ENCODE measurements at places on chromosomes 16 and 17.

- no peak for DNase-seq
Measured at GRCh38 chr16:73725156-73725555, 571.5 kb upstream of the PSMD7 start.

GRCh38 chr17:18117982-18118975 lies 9.7 kb downstream of the MYO15A start:
- DNase-seq: no peak

DNA sequence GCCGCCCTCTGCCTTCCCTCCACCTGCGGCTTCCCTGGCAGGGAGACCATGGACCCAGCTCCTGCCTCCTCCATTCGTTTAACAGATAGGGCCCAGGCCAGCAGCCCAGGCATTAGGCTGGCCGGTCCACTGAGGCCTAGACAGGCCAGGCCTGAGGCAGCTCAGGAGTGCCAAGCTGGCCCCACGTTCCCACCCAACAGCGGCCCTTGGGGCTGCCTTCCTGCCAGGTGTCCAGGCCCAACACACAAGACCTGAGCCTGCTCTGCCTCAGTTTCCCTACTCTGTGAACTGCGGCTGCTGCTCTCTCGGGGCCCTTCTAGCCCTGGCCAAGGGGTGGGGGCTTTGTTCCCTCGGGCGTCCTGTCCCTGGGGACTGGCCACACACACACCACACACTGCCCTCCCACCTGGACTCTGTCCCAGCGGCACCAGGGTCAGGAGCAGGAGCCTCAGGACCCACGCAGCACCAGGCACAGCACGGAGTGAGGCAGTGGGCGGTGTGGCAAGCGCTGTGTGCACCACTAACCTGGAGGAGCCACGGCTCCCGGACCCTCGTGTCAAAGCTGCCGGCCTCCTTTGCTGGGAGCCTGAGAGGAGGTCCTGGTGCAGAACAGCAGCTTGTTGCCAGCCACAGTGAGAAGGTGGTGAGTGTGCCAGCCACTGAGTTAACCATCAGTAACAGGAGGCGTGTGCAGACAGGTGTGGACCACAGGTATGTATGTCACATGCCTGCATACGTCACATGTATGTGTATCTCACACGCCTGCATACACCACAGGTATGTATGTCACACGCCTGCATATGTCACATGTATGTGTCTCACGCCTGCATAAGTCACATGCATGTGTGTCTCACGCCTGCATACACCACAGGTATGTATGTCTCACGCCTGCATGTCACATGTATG lies 14.6 kb upstream of the CDH15 start:
- DNase-seq: no peak

DNA sequence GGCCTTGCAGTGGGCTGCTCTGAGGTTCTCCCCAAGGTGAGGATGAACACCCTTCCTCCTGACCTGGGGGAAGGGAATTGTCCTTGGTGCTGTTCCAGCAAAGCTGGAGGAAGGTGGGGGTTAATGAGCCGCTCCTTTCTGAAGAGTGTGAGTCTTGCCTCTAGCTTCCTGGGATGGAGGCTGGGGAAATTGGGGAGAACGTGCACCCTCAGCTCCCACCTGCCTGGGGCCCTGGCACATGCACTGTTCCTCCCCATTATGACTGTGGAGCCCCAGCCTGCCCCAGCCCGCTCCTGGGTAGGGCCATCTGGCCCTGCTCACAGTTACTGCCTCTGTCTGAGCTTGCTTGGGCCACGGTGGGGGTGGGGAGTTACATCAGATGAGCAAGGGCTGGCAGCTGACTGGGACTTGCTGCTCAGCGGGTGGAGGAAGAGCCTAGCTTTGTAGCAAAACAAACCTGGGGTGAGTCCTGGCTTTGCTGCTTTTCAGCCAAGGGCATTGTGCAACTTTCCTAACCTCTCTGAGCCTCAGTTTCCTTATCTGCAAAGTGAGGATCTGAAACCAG lies 11.1 kb downstream of the TNS4 start:
- peak; percentile 63 for DNase-seq

GRCh38 chr17:15284537-15284936 lies 19.4 kb upstream of the PMP22 start:
- DNase-seq: no peak

DNA sequence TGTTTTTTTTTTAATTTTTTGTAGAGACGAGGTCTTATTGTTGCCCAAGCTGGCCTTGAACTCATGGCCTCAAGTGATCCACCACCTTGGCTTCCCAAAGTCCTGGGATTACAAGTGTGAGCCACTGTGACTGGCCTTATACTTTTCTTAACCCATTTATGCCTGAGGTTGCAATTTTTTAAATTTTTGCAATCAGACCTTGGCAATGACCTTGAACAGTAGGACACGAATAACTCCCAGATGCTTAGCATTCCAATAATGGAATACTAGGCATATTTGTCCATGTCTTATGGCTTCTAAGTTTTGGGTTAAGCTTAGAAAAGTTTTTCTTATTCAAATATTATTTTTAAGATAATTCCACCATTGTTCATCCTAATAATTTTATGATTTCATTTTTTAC lies 28.3 kb upstream of the TMEM97 start:
- DNase-seq: no peak

GRCh38 chr16:83004868-83005652 lies 378.3 kb downstream of the CDH13 start:
- no peak for DNase-seq

- no peak for DNase-seq
Measured at GRCh38 chr16:2150418-2151187, 2.2 kb downstream of the RAB26 start.

DNA sequence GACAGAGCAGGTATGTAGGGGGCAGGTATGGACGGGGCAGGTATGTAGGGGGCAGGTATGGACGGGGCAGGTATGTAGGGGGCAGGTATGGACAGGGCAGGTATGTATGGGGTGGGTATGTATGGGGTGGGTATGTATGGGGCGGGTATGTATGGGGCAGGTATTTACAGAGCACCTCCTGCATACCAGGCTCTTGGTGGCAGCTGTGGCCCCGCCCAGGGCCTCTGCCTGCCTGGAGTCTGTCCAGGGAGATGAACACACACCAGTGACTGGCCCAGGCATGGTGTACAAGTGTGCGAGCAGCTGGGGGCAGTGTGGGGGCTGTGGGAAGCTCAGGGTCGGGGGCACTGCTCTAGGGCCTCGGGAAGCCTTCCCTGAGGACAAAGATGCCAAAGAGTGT lies 4.4 kb downstream of the RPL3L start:
- no peak for DNase-seq

DNA sequence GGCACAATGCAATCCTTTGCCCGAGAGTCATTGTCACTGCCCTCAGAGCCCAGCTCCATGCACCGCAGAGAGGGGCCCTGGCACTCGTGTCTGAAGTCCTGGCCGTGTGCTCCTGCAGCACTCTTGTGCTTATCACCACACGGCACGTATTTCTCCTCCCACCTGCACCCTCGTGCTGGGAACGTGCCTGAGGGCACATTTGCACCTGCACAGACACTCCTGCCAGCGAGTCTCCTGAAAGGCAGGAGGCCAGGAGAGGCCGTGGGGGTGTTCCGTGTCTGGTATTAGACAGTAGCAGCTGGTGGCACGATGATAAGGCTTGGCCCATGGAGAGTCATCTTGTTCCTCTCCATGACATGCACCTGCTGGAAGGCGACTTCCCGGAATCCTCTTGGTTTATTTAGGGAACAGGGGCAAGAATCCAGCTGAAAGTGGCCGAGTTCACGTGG lies 3.4 kb upstream of the ACSF3 start:
- no peak for DNase-seq

DNA sequence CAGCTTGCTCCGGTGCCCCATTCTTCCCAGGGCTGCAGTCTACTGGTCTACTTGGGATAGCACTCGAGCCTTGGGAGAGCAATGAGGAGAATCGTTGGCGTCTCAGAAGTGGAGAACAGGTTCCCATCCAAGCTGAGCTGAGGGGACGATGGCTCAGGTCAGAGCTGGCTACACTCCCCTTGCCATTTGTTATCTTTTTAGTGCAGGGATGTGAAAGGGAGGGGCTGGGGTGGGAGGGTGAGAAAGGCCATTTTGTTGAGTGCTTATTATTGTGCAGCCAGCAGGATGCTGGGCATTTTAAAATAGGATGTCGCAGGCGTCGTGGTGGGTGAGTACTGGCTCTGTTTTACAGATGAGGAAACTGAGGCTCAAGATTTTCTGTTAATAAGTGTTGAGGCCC lies 410.8 kb downstream of the SNX29 start:
- DNase-seq: no peak

DNA sequence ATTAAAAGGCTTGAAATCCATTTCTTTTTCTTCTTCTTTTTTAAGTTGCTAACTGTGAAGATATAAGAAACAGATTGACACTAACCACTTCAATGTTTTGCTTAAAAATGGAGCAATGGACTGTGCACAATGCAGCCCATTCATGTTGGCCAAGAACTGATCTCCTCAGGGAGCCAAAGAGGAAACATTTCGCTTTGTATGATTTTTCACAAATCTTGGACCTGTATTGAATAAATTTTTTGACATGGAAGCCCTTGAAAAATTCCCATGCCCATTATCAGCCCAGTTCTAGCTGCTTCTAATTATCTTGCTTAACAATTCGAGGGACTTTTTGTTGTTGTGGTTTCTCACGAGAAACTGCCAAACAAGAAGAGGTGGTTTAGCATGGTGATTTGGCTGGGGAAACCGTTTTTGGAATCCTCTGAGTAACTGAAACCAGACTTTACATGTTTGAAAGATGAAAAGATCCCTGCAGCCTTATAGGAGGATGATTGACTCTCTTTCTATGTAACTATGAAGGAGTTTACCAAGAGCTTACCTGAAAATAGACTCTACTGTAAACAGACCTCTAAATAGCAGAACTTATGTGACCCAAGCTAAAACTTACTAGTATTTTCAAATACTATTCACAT lies 1389.4 kb upstream of the GOT2 start:
- no peak for DNase-seq

- no peak for DNase-seq
Measured at GRCh38 chr17:41689497-41690299, 1.0 kb downstream of the EIF1 start.

GRCh38 chr17:77453613-77454241 lies 313.0 kb downstream of the SEC14L1 start:
- no peak for DNase-seq

DNA sequence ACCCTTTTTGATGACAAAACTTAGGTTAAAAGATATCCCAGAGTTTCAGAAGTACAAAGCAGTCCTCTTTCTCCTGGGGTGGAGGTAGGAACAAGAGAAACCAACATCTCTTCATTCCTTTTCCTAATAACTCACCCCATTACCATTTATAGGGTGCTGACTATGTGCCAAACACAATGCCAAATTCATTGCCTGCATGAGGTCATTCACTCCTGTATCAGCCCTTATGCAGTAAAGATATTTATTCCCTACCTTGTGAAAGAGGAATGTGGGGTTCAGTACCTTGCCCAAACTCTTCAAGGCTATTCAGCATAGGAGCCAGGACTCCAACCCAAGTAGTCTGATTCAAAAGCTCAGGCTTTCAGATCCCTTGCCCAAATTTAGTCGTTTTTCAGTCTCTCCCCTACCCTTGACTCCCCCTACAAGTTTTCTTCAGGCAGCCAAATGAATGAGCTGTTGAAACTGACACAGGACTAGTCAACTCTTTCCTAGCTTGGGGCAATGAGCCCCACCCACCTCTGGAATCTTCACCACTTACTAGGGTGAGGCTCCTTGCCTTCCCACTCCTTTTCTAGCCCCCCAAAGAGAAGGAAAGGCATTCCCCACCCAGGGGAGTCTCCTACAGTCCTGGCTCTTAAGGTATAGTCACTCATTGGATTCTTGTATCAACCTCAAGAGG lies 5.9 kb downstream of the KRT14 start:
- no peak for DNase-seq

DNA sequence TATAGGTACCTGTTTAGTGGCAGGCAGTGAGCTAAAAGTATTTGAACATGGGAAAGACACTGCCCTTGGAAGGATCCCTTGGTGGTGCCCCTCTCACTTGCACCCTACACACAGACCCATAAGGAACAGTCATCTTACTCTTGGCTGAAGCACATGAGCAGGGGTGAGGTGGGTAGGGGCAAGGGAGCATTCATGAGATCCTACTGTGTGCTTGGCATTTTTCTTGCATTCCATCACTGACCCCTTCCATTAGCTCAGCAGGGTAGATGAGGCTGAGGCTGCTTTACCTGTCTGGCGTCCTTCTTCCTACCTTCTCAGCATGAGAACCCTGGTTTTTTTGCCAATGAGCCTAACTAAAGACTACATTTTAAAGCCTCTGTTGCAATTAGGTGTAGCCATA lies 48.3 kb downstream of the CCT6B start:
- no peak for DNase-seq

GRCh38 chr17:63189930-63190329 lies 223.9 kb downstream of the TANC2 start:
- DNase-seq: no peak

GRCh38 chr16:28990375-28991040 lies 5.7 kb downstream of the LAT start:
- DNase-seq: no peak

- peak; percentile 55 for DNase-seq
Measured at GRCh38 chr16:85004587-85005205, 6.6 kb downstream of the ZDHHC7 start.

GRCh38 chr17:74502861-74503260 lies 28.4 kb downstream of the CD300LB start:
- no peak for DNase-seq

DNA sequence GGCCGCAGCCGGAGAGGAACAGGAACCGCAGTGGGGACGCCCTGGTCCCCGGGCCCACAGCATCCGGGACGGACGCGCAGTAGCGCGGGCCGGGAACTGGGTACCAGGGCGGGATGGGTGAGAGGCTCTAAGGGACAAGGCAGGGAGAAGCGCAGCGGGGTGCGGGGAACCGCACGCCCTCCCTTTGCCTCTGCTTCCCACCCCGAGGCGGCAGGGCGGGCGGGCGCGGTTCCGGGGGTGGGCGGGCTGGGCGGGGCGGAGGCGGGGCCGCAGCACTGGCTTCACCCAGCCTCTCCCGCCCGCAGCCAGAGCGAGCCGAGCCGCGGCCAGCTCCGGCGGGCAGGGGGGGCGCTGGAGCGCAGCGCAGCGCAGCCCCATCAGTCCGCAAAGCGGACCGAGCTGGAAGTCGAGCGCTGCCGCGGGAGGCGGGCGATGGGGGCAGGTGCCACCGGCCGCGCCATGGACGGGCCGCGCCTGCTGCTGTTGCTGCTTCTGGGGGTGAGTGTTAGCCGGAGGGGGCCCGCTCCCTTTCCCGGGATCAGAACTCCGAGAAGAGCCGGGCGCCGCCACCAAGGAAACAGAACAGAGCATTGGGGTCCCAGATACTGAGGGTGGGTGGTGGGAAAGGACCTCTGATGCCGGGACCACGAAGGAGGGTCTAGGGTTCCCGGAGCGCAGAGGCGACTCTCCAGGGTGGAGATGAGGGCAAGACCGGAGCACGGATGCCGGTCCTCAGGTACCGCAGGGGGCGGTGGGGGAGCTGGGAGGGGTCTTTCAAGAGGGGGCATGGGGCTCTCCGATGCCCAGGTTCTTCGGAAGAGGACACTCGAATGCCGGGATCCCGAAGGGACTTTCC lies at the start of gene NGFR:
Gene NGFR, plus strand, starts transcription at position 308 of the 856 bp plus-strand sequence. Its CDS starts 125 bp downstream, at position 433.
- DNase-seq: no peak

DNA sequence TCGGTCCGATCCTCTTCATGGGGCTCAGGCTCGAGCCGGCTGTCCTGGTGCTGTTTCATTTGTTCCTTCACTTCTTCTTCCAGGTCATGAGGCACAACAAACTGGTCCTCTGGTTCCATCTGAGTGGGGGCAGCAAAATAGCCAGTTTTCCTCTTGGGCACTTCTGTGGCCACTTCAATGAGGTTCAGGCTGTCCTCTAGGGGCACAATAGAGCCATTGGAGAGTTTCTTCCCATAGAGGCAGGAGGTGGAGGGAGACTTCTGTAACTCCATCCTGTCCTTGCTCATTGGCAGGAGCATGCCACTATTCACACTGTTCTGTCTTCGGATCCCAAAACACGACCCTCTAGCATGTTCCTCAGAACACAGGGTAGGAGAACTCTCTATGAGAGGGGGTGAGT lies 22.9 kb downstream of the MARVELD3 start:
- DNase-seq: no peak

GRCh38 chr17:10790491-10791401 lies 13.2 kb downstream of the TMEM238L start:
- no peak for DNase-seq

Measured in AG09309 (cell line).